ENCODE measurements at places on chromosomes 6 and 20.
A peak's percentile ranks its signal among the peaks of the same experiment; 100 is the strongest.

GRCh38 chr6:130337534-130337933 lies 28.3 kb upstream of the TMEM200A start:
- DNase-seq = no peak

DNA sequence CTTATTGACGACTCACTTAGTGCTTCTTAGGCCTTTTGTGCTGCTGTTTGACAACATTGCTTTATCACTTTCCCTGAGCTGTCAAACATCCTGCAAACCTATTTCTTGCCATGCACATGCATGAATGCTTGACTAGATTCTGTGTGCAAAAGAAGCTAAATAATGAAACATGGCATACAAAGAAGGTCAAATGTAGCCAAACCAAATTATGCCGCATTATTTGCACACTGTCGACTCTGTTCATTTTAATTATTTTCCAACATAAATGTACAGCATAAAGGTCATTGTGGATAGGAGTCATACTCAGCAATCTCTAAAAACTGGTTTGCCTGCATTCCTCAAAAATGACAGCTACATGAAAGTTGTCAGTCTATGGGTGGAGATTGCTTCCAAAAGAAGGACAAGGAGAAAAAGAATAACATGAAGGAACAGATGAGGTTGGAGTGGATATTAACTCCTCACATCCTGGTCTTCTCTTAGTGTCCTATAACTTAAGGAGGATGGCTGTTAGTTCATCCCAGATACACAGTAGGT lies 123.1 kb upstream of the STXBP5 start:
- no peak for DNase-seq

GRCh38 chr20:51884561-51884960 lies 82.2 kb upstream of the SALL4 start:
- peak; percentile 34 for DNase-seq

- DNase-seq = no peak
Measured at GRCh38 chr6:52393780-52394179, 26.4 kb upstream of the EFHC1 start.

DNA sequence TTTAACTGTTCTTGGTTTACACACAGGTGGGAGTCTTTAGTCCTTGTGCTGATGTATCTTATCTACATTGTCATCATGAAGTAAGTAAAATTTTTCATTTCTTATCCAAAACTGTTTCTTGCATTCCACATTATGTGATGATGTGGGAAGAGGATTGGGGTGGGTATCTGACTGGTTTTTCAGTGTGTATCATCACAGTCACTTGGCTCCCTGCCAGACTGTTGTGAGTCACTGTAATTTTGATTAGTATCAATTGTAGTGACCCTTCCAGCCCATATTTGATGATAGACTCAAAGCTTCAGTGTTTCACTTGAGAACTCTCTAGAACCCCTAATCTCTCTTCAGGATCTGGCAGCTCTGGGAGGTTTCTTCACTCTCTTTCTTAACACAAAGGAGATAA lies 84.5 kb upstream of the RIN2 start:
- peak; percentile 27 for DNase-seq

DNA sequence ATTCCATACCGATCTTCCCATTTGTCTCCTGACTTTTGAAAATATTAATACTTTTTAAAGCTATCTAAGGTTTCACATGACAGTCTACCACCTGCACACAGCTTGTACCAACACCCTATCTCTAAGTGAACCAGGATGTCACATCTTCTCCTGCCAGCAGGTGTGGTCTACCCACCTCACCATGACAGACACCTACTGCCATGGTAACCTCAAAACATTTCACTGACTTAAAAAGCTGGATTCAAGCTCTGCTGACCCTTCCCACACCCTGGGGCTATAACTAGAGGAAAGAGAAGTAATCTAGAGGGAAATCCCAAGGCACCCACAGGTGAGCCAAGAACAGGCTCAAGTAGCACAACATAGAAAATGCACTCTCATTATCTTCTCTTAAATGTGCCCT lies 1.2 kb downstream of the SLC17A3 start:
- no peak for DNase-seq

DNA sequence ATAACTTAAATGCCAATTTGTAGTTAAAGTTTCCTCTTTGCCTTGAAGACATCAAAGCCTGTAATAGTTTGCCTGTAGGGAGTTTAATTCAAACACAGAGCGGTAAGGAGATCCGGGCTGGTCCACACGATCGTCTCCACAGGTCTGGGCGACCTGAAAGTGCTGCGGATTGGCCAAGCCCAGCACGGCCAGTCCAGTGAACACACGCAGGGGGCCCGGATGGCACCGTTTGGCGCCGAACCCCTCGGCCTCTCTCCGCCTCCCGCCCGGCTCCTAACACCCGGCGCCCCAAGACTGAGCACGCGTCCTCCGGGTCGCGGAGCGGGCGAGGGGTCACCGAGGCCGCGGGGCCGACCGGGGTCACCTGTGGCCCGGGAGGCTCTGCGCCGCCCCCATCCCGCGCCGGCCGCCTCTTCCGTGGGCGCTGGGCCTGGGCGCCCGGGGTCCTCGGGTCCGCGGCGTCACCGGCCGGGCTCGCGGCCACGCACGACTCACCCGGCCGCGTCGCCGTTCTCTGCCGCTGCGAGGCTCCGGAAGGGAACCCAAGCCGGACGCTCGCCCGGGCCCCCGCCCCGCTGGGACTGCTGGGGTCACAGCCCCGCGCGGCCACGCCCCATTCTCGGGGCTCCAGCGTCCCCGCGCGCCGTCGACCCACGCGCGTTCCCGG lies 481 bp downstream of the SERPINB6 start:
- no peak for DNase-seq

DNA sequence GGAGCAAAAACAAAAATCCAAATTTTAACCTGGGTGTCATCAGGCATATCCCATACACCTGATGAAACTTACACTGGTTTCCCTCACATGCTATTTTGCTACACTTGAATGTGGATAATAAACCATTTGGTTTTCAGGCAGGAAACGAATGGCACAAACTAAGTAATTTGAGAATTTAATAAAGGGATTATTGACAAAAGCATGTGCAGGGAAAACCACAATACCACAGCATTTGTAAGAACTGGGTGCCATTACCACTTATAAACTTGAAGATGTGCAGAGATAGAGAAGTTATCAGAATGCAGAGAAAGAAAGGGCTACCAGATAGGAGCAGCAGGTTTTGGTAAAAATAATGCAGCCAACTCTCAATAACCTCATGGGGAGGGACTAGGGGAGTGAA lies 151.2 kb downstream of the RFX6 start:
- DNase-seq = no peak

- no peak for DNase-seq
Measured at GRCh38 chr6:163170294-163170883, 244.1 kb upstream of the QKI start.

DNA sequence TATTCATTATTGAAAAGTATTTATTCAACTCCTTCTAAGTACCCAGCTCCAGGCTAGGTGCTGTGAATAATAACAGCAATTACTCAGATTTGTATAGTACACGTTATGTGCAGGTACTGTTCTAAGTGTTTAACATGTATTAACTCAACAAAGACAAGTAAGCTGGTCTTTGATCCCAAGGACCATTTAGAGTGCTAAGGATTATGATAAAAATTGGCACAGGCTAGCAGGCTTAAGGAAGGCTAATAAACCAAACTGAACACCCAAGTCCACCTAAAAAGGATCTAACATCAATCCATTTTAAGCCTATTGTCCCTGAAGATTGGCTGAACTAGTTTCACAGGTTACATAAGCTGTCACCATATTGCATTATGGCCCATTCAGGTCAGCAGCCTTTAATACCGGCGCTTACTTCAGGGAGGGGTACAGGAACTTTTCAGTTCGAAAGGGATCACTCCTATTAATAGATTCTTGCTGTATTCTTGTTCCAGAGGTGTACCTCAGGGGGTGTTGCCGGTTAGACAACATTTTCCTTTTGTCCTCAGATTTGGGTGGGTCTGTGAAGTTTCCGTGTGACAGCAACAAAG lies 99.0 kb upstream of the GMDS start:
- no peak for DNase-seq

- peak; percentile 67 for DNase-seq
Measured at GRCh38 chr6:5730585-5731263, 276.0 kb downstream of the NRN1 start.

GRCh38 chr20:33524261-33524660 lies 34.4 kb downstream of the CBFA2T2 start:
- no peak for DNase-seq

DNA sequence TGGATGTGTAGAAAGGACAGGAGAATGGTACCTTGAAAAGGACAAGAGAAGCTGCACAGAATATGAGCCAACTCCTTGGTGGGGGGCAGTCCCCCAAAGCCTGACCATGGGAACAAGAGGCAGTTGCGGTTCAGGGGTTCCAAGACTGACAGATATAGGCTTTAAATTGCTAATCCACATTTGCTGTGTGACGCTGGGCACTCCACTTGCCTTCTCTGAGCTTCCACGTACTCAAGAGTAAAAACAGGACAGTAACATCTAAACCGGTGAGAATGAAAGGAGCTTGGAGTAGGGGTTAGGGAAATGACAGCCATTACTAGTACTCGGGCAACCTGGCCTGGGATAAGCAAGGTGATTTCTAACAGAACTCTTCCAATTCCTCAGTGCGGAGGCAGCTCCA lies 57.9 kb upstream of the LRFN2 start:
- no peak for DNase-seq

- DNase-seq = no peak
Measured at GRCh38 chr6:22222469-22222868, 74.4 kb downstream of the PRL start.

- DNase-seq = no peak
Measured at GRCh38 chr6:65117817-65118409, 589.1 kb downstream of the EYS start.

DNA sequence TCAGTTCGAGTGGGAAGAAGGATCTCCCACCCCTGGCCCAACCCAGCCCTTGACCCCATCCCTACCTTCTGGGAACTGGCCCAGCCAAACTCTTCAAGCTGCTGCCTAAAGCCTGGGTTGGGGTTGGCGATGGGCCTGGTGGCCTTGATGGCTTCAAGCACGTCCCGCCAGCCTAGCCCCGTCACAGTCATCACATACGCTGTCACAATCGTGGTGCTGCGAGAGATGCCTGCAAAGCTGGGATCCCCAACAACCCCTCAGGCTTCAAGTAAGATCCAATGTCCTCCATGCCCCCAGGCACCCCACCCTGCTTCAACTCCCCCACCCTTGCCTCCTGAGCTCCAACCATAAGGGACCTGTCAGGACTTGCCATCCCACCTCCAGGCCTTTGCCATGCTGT lies 7.8 kb downstream of the DUSP15 start:
- DNase-seq = no peak

GRCh38 chr20:51462566-51463276 lies 79.8 kb downstream of the NFATC2 start:
- DNase-seq = peak; percentile 82

DNA sequence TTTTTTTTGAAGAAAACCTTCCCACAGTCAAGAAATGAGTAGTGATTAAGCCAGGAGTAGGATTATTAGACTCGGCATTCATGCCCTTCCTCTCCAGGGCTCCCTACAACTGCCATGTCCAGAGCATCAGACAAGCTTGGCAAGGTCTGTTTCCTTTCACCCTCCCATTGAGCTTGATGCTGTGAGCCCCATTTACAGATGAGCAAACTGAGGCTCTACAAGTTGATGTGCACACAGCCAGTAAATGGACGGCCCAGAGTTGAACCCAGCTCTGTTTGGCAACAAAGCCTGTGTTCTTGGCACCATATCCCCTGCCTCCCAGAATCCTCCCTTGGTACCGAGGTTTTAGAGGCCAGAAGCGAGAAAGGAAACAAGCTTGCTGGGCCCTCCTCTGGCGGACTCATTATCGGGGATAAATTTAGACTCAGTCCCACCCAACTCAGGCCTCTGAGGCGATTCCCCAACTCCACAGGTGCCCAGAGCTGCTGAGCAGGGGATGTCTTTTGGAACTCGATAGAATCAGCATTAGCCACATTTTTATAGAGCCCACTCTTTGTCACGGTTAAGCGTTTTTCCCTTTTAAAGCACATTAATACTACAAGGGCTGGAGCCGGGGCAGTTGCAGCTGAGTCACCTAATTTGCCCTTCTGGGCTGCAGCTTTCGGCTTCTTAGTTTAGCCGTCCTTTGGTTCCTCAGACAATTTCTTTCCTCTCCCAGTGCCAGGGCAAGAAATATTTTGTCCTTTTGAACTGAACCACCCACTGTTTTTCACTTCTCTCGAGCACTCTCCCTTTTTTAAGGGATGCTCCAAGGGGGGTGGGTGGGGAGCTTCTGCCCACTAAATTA lies 23.0 kb upstream of the NFATC2 start:
- peak; percentile 50 for DNase-seq

GRCh38 chr6:15551798-15552197 lies 111.0 kb downstream of the DTNBP1 start:
- DNase-seq = no peak

DNA sequence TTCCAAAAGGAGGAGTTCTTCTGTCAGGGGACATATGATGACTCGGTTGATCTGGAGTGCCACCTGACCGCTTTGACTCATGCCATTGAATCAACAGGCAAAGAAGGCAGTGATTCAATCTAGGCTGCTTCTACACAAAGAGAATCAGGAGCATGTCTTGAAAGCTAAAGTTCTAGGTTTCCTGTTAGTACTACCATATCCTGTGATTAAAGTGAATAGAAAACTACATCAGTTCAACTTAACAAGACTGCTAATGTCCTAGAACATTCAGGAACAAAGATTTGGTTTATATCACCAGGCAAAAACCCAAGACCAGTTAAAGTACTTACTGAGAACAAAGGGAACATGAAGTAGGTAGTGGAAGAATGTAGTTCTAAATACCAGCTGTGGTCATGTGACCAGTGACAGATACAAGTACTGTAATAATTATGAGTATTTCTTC lies 216.8 kb upstream of the SGK1 start:
- DNase-seq = peak; percentile 65

DNA sequence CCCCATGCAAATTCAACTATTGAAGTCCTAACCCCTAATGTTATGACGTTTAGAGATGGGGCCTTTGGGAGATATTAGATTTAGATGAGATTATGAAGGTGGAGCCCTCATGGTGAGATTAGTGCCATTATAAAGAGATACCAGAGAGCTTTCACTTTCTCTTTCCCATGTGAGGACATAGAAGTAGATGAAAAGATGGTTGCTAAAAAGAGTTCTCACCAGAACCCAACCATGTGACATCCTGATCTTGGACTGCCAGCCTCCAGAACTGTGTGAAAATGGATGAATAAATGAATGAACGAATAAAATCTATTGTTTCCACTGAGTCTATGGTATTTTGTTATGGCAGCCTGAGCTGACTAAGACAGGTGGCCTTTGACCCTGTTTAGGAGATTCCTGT lies 50.6 kb upstream of the FBXO30 start:
- no peak for DNase-seq
